Right lobe of liver (tissue), 6 donors: ENCODE measurements at places on chromosomes 11 and 22. TPM values are rescaled to one million over a fixed set of nuclear protein-coding genes. Genes with fewer than 3 reads are reported as not detected.
A peak's percentile ranks its signal among the peaks of the same experiment; 100 is the strongest.

- H3K27ac ChIP-seq, result no peak overlapping the region
- H3K36me3 ChIP-seq, result no peaks in the 10 kb centered on the region
- peaks cover 24% of the 10 kb centered on the region for H3K4me1 ChIP-seq
- H3K27me3 ChIP-seq, result no peaks in the 10 kb centered on the region
- DNase-seq, result no peak
- no peak overlapping the region for H3K4me3 ChIP-seq
These were observed 40.4 kb downstream of the C11orf58 start for GRCh38 chr11:16778876-16779275.

DDI1 gene
- not detected for total RNA-seq

TMEM223 gene
- 21.8 TPM for total RNA-seq

DNA sequence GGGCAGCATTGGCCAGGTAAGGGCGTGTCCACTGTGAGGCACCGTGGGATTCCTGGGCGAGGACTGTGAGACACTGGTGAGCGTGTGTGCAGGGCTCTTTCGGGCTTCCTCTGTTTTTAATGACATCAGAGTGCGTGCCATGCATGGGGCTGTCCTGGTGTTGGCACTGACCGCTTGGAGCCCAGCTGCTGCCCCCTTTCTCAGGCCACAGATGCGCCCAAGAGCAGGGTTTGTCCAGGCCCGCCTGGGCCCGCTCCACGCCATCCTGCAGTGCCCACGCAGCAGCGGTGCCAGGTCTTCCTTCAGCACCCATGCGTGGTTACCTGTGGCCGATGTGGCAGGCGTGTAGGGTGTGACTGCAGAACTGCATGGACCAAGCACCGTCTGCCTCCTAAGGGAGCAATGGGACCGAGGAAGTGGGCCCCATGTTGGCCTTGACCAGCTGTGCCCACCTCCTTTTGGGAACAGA, 72.3 kb upstream of the SEPTIN5 start:
- no peaks in the 10 kb centered on the region for H3K4me1 ChIP-seq
- DNase-seq, result no peak
- H3K27me3 ChIP-seq, result no peaks in the 10 kb centered on the region
- no peaks in the 10 kb centered on the region for H3K36me3 ChIP-seq

APOBEC3B gene
- total RNA-seq, result 1.6 TPM

GRCh38 chr22:49617264-49617663, 210.4 kb downstream of the BRD1 start:
- no peak overlapping the region for H3K27ac ChIP-seq
- peak; percentile 20 for DNase-seq
- no peaks in the 10 kb centered on the region for H3K36me3 ChIP-seq
- no peaks in the 10 kb centered on the region for H3K27me3 ChIP-seq
- no peak overlapping the region for H3K4me3 ChIP-seq
- no peaks in the 10 kb centered on the region for H3K4me1 ChIP-seq

HOATZ gene
- not detected for total RNA-seq

- H3K27me3 ChIP-seq, result no peaks in the 10 kb centered on the region
- no peaks in the 10 kb centered on the region for H3K4me1 ChIP-seq
- no peak overlapping the region for H3K27ac ChIP-seq
- no peak for DNase-seq
- H3K4me3 ChIP-seq, result no peak overlapping the region
- no peaks in the 10 kb centered on the region for H3K36me3 ChIP-seq
These were observed 37.1 kb upstream of the WNT11 start for GRCh38 chr11:76243193-76243956.

GRCh38 chr11:92329646-92330045, 105.0 kb downstream of the FAT3 start:
- H3K36me3 ChIP-seq, result no peaks in the 10 kb centered on the region
- H3K4me1 ChIP-seq, result no peaks in the 10 kb centered on the region
- no peak for DNase-seq

- no peaks in the 10 kb centered on the region for H3K27me3 ChIP-seq
- no peak overlapping the region for H3K4me3 ChIP-seq
- no peaks in the 10 kb centered on the region for H3K36me3 ChIP-seq
These were observed 128.8 kb downstream of the NTM start for GRCh38 chr11:131499199-131499598.

- H3K4me3 ChIP-seq, result no peak overlapping the region
- H3K4me1 ChIP-seq, result no peaks in the 10 kb centered on the region
- no peaks in the 10 kb centered on the region for H3K36me3 ChIP-seq
- H3K27ac ChIP-seq, result no peak overlapping the region
- no peaks in the 10 kb centered on the region for H3K27me3 ChIP-seq
- DNase-seq, result no peak
These were observed 23.3 kb upstream of the CD44 start for GRCh38 chr11:35115688-35116030.

DDB1 gene
- 70.9 TPM for total RNA-seq

- no peaks in the 10 kb centered on the region for H3K4me1 ChIP-seq
- H3K27ac ChIP-seq, result no peak within 1 kb of the TSS
- H3K36me3 ChIP-seq, result no peaks in the 10 kb centered on the region
- peak; percentile 59 for DNase-seq
These were observed at the start of gene CCDC89 for GRCh38 chr11:85685820-85686459. TSS of gene CCDC89 (minus strand) at chr11:85686195. CDS start at chr11:85686130, 65 bp downstream.

DNA sequence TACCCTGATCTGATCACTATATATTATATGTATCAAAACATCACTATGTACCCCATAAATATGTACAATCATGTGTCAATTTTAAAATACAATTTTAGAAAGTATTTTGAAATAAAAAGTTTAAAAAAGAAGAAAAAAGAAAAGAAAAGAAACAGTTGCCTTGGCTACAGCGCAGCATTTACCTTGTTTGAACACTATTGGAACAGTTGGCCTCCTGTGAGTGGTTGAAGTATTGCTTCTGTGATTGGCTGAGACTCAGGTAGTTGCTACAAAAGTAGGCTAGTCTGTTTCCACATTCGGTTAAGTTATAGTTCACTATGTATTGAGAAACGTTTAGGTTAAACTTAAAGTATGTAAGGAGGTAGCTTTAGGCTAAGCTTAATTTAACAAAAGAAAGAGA, 7.9 kb upstream of the DTX4 start:
- H3K27ac ChIP-seq, result no peak overlapping the region
- H3K4me1 ChIP-seq, result no peaks in the 10 kb centered on the region
- no peaks in the 10 kb centered on the region for H3K36me3 ChIP-seq
- H3K27me3 ChIP-seq, result no peaks in the 10 kb centered on the region

GRCh38 chr22:25352294-25352680, 132.8 kb downstream of the CRYBB2 start:
- DNase-seq, result no peak
- peaks cover 58% of the 10 kb centered on the region for H3K36me3 ChIP-seq
- no peaks in the 10 kb centered on the region for H3K4me1 ChIP-seq
- no peak overlapping the region for H3K4me3 ChIP-seq
- no peaks in the 10 kb centered on the region for H3K27me3 ChIP-seq
- no peak overlapping the region for H3K27ac ChIP-seq

DNA sequence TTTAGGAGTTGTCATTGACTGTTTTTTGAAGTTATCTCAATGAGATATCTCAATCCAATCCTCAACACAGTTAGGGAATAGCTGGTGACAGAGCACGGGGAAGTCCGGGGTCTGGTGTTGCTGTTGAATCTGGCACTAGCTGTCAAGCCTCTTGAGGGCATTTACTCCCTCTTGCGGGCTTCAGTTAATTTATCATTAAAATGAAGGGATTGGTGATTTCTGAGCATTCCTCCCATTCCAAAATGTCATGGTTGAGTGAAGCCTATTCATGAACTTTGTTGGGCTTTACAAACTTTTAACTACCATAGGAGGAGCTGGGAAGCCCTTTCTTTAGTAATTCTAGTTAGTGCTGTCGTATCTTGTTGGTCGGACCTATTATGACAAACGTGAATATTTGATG, 40.2 kb downstream of the UVRAG start:
- H3K27me3 ChIP-seq, result no peaks in the 10 kb centered on the region
- H3K27ac ChIP-seq, result no peak overlapping the region
- H3K4me1 ChIP-seq, result peaks cover 8% of the 10 kb centered on the region
- H3K36me3 ChIP-seq, result no peaks in the 10 kb centered on the region

DNA sequence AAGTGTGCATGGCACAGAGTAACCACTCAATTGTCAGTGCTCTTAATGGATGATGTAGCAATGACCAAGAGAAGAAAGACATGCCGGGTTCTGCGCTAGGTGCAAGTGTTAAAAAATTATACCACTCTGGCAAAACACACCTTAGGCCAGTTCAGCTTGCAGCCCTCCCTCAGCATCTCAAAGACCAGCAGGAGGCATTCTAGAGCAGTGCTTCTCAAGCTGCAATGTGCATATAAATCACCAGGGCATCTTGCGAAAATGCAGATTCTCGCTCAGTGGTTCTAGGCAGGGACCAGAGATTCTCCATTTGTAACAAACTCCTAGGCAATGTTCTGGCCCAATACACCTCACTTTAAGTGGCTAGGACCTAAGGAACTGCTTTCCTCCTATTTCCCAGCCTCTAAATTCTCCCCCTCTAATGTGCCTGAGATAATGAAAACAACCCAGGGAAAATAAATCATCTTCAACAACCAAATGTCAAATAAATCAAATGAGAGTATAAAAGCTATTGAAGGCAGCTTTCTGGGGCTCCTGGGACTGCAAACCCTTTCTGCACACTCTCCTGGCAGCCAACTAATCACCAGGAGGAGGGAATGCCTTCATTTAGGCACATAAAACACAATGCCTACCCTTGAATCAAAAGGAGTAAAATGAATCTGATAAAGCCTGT, 337.2 kb upstream of the API5 start:
- no peak overlapping the region for H3K27ac ChIP-seq
- no peak overlapping the region for H3K4me3 ChIP-seq
- no peak for DNase-seq
- no peaks in the 10 kb centered on the region for H3K36me3 ChIP-seq
- H3K27me3 ChIP-seq, result no peaks in the 10 kb centered on the region
- H3K4me1 ChIP-seq, result no peaks in the 10 kb centered on the region

- no peaks in the 10 kb centered on the region for H3K27me3 ChIP-seq
- H3K36me3 ChIP-seq, result no peaks in the 10 kb centered on the region
- peak; percentile 19 for DNase-seq
These were observed 263.6 kb downstream of the BRD1 start for GRCh38 chr22:49564054-49564453.

- peak overlapping the region; percentile 88 for H3K27ac ChIP-seq
- H3K4me1 ChIP-seq, result peaks cover 25% of the 10 kb centered on the region
- DNase-seq, result peak; percentile 61
- no peaks in the 10 kb centered on the region for H3K27me3 ChIP-seq
- no peaks in the 10 kb centered on the region for H3K36me3 ChIP-seq
These were observed 540 bp downstream of the ADM start for GRCh38 chr11:10305262-10305963.

TMEM45B gene
- 12.8 TPM for total RNA-seq

SCUBE2 gene
- 0.29 TPM for total RNA-seq

DNA sequence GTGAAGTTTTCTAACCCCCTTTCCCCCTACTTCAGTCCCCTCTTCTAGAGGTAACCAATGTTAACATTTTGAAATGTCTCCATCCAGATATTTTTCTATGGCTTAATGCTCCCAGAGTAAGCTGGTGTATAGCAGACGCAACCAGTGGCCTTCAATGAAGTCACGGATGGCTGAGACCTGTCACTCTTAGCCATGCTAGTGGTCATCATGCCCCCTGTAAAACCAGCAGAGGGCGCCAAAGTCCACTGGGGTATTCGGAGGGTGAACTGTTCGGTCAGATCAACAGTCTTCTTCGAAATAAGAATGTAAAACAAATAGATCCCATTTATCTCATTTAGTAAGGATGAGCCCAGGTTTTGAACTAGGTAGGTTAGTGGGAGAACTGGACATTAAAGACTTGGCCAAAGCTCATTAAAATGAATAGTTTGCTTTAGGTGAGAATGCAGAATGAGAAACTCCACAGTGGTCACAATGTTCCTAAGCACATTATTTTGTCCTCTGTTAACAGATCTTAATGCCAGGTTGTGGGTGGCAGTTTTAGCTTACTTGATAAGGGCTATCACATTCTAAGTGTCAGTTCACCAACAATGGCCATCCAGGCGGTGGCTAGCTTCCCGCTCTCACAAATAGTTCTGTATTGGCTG, 8.6 kb upstream of the MMP8 start:
- no peaks in the 10 kb centered on the region for H3K4me1 ChIP-seq
- no peaks in the 10 kb centered on the region for H3K36me3 ChIP-seq
- peak; percentile 72 for DNase-seq
- no peaks in the 10 kb centered on the region for H3K27me3 ChIP-seq
- no peak overlapping the region for H3K4me3 ChIP-seq
- no peak overlapping the region for H3K27ac ChIP-seq

DNA sequence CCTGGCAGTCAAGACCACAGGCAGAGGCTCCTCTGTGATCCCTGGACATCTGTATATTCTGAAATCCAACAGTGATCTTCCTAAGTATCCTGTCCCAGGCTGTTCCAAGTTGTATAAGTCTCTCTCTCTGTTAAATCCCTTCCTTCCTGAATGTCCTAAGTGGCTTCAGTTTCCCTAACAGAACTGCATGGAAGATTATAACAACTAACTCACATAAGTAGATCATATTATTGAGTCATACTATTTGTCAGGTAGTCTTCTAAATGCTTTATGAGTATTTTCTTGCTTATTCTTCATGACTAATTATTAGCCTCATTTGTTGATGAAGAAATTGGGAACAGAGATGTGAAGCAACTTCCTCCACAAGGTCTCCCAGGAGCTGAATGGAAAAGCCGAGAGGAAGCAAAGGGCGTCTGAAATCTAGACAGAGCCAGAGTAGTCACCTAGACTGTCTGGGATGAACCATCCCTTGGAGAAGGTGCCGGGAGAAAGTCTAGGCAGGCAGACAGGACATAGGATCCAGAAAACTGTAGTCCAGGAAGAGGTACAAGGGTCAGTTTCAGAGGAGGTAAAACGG, 93.2 kb upstream of the FAT3 start:
- no peak overlapping the region for H3K27ac ChIP-seq
- no peaks in the 10 kb centered on the region for H3K27me3 ChIP-seq
- no peak for DNase-seq

OR56A1 gene
- total RNA-seq, result not detected

- H3K27me3 ChIP-seq, result no peaks in the 10 kb centered on the region
- DNase-seq, result no peak
- peaks cover 4% of the 10 kb centered on the region for H3K4me1 ChIP-seq
- no peak overlapping the region for H3K4me3 ChIP-seq
- H3K36me3 ChIP-seq, result no peaks in the 10 kb centered on the region
These were observed 70.8 kb downstream of the RNF169 start for GRCh38 chr11:74819400-74819799.

C1QTNF5 gene
- total RNA-seq, result 5.8 TPM

BARX2 gene
- total RNA-seq, result not detected

DNA sequence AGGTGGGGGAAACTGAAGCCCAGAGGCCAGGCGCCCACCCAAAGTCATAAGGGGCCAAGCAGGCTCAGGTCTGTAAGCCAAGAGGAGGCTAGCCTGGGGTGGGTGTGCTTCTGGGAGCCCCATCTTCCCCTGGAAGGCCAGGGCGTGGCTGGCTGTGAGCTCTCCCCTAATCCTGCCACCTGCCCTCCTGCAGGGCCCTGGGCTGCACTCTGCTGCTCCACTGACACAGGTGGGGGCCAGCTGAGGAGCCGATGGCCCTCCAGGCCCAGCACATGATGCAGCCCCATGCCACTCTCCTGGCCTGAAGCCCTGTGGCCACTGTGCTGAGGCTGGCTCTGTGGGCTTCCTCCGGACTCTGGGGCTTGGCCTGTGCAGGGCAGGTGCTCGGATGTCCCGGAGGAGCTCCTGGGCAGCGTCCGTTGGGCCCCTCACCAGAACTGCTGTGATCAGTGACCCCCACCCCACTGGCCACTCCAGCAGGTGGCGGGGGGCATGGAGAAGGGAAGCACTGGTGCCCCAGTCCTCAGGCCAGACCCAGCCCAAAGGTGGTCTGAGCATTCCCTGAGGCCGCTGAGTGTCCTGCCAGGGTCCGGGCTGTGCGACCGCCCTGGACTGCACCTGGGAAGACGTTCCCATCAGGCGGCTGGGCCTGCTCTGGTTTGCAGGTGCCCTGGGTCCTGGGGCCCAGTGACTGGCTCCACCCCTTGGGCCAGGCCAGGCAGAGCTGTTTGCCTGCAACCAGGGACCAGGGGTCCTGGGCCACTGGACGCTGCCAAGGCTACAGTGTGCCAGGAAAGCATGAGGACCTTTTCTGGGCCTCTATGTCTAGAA, 8.5 kb downstream of the PIM3 start:
- peak overlapping the region; percentile 97 for H3K27ac ChIP-seq
- H3K4me1 ChIP-seq, result peaks cover 64% of the 10 kb centered on the region
- no peaks in the 10 kb centered on the region for H3K27me3 ChIP-seq
- peak; percentile 50 for DNase-seq
- no peaks in the 10 kb centered on the region for H3K36me3 ChIP-seq

SEC14L6 gene
- total RNA-seq, result 0.35 TPM
